MCF 10A (cell line): ENCODE measurements at places on chromosomes 2 and 18.

DNA sequence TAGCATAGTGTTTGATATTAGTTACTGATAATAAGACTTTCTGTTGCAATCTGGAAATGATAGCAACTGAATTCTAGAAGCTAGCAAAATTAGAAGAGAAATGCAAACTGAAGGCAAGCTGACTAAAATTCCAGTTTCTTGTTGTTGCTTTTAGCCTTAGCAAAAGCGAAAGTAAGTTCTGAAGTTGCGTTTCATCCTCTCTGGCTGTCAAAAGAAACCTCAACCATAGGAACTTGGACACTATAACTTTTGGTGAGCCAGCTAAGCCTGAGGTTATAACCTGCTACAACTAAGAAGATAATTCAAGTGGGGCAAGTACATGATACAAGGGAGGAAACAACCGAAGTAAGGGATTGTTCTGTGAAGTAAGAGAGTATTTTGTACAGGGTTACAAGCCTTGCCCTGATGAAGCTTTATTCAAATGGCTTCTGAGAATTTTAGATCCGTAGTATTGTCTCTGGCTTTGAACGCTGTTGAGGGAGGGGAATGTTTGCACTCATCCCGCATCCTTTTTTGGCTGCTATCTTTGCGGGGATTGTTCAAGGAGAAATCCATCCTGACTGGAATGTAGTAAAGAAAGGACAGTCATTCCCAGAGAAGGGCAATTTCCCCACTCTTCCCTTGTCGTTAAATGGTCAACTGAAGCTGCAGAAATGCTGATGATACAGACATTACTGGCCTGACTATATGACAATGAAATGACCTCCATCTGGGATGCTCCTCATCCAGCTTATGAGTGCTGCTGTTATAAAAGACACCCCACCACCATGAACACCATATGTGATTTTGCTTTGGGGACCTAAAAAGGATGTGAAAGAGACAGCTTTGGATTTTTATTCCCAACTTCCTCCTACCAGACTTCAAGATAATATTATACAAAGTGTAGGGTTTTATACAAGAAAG lies 7.0 kb upstream of the TMX3 start:
- no peak for DNase-seq

GRCh38 chr2:20411361-20411894 lies 35.4 kb upstream of the RHOB start:
- DNase-seq = peak; percentile 88

GRCh38 chr2:207676827-207677354 lies 34.5 kb upstream of the CCNYL1 start:
- DNase-seq = peak; percentile 62

DNA sequence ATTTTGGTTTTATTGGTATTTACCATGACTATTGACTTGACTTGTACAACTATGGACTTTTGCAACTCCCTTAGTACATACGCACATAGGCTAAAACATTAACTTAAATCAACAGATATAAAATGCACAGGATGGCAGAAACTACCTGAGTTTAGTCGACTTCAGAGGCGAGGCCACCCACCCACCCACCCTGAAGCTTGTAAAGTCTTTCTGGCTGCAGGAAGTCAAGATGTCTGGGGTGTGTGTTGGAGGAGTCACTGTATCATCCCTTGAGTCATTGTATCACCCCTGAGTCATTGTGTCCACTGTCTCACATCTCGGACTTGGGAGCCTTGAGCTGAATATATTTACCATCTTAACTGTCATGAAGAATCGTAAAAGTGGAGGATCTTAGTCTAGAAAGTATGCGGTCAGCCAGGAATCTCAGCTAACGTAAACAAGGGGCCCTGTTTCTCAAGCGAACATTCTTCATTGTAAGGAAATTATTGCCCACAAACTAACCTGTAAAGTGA lies 140.0 kb upstream of the ST6GAL2 start:
- no peak for DNase-seq

GRCh38 chr2:199977984-199978415 lies 22.6 kb downstream of the MAIP1 start:
- peak; percentile 54 for DNase-seq

DNA sequence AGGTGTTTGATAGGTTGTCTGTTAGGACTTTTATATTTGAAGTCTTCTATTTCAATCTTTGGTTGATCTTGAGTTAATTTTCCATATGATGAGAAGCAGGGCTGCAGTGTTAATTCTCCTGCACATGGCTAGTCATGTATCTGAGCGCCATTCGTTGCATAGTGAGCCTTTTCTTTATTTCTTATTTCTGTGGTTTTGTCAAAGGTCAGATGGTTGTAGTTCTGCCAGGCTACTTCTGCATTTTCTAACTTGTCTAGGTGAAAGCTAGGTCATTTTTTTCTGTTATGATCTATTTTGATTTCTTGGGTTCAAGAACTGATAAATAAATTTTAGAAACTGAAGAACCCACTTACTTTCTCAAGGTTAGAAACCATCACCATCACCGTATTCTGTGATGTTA lies 56.7 kb downstream of the CCDC74A start:
- DNase-seq = no peak

GRCh38 chr2:199818026-199818425 lies 33.0 kb downstream of the FTCDNL1 start:
- no peak for DNase-seq

GRCh38 chr2:181683518-181684453 lies 3.5 kb upstream of the NEUROD1 start:
- DNase-seq = peak; percentile 11

- DNase-seq = no peak
Measured at GRCh38 chr18:61034580-61034979, 298.6 kb upstream of the CDH20 start.

DNA sequence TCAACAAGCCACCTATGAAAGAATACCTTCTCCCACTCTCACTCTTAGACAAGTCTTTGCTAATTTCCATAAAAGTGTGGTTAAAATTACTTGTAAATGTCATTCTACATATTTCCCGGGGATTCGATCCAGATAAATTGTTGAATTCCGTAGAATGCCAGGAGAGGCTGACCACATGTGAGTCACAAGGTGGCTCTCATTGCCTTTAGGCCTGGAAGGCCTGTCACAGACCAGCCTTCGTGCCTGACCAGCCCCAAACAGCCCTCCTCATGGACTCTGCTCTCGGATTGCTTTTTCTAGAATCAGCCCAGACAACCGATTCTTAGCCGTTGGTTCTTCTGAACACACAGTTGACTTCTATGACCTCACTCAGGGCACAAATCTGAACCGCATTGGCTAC lies 86.0 kb downstream of the RTN4 start:
- DNase-seq = no peak

- no peak for DNase-seq
Measured at GRCh38 chr2:191176801-191177438, 26.1 kb upstream of the STAT4 start.

DNA sequence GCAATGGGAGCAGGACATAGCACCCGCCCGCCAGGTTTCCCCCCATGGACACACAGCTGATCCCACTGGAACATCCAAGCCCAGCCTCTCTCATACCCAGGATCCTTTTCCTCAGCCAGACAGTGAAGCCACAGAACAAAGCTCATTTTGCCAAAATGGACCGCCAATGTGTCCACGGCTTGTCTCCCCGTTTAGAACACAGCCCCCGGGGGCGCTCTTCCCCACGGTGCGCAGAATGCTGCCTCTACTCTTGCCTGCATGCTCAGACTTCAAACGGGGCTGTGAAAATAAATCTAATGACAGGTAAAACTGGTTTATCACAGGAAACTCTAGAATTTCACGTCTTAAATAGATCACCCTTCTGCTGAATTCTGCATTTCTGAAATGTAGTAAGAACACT lies 548.5 kb upstream of the ID2 start:
- no peak for DNase-seq

DNA sequence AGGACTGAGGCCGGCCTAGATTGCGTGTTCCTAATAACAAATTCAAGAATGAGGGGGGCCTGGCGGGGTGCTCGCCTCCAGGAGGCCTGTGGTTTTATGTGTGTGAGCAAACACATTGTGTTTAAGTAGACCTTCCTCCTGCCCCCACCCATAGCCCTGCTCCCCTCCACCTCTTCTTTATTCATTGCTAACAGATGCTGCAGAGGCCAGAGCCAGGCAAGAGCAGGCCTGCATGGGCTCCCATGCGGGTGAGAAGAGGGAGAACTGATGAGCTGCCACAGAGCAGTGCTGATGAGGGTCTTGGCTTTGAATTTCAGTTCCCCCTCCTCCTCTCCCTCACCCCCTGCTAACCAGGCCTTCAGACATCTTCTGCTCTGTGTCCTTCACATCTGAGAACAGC lies 154.6 kb downstream of the OSR1 start:
- DNase-seq = no peak

DNA sequence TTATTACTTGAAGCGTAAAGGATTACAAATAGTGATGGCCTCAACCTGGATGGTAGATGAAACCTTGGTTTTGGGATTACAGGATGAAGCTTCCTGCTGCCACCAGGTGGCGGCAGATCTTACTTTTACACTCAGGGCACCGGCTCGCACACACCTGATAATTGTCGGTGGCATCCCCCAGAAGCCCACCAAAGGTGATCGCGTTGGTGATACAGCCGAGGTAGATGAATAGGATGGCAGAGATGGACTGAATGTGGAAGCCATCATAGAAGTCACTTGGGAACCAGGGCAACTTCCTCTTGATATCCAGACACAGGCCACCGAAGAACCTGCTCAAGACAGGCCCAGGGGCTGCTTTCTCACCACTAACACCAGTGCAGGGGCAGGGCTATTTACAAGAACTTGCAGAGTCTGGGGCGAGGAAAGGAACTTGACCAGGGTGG lies 51.8 kb downstream of the MTHFD2 start:
- DNase-seq = peak; percentile 49

DNA sequence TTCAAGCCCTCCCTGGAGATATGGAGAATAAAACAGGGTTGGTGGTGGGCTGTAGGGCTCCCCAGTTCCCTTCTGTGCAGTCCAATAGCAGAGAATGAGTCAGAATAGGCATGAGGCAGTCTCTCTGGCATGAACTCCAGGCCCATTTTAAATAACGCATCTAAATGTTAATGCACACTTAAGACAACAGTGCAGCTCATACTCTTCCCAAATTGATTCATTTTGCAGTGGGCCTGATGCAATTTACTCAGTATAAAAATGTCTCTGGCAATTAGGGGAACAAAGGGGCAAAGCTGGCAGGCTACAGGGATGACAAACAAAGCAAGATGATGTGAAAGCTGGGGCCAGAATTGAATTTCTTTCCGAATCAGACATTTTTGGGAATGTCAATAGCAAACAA lies 402.8 kb downstream of the CLIP4 start:
- DNase-seq = no peak

GRCh38 chr2:77831060-77831459 lies 308.9 kb upstream of the LRRTM4 start:
- no peak for DNase-seq

DNA sequence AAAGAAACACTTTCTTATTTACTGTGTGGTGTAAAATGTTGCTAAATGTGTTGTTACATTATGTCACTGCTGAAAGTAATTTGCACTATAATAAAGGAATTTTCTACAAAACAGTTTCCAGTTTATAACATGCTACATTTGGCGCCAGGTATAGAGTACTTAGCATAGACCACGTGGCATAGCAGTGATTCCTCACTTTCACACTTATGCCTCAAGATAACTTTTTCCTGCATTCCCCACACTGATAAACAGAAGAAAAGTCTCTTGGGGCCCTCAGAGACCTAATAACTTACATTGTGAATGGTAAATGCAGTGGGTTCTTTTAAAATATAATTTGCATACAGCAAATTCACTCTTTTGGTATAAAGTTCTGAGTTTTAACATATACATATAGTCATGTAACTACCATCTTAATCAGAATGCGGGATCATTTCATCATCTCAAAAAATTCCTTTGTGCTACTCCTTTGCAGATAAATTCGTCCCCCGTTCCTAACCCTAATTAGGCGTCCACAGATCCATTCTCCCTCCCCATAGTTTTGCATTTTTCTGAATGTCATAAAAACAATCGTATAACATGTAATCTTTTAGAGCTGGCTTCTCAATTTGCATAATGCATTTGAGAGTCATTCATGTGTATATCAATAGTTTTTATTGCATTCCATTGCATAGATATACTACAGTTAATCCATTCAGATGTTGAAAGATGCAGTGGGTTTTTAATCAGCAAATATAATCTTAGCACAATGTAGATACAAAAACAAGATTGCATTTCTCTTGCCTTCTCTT lies 7.5 kb downstream of the LGALSL start:
- DNase-seq = no peak

DNA sequence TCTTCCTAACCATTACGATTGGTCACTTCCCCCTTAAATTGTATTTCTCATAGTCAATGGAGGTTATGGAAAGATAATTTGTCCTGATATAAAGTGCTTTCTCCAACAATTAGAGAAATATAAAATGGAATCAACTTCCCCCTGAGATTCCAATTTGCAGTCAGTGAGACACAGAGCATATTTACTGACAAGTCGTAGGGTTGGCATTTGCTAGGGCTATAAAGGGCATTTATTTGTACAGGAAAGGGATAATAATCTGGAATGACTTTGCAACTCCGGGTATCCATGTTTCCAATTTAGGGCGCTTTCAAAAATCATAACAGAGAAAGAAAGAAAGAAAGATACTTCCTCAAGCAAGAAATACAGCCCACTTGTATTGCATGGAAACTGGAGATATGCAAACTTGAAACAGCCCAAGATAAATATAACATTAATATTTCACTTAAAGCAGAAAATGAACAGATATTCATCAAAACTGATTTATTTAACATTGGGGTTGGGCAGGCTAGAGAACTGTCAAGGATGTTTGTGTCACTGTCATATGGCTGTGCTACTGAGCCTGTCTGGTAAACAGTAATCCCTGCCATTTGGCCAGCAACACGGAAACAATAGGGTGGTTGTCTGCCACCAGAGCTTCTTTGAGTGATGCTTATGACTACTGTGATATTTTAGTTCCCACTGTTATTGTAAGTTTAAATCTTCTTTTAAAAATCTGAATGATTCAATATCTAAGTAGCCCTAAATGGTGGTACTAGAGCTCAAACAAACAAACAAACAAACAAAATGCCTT lies 621.8 kb downstream of the LRP1B start:
- DNase-seq = no peak

GRCh38 chr2:236576087-236576486 lies 6.5 kb downstream of the ACKR3 start:
- no peak for DNase-seq

GRCh38 chr2:9286554-9287399 lies 80.2 kb downstream of the ASAP2 start:
- DNase-seq = peak; percentile 45

GRCh38 chr2:216279459-216279858 lies 92.8 kb downstream of the MARCHF4 start:
- DNase-seq = no peak

DNA sequence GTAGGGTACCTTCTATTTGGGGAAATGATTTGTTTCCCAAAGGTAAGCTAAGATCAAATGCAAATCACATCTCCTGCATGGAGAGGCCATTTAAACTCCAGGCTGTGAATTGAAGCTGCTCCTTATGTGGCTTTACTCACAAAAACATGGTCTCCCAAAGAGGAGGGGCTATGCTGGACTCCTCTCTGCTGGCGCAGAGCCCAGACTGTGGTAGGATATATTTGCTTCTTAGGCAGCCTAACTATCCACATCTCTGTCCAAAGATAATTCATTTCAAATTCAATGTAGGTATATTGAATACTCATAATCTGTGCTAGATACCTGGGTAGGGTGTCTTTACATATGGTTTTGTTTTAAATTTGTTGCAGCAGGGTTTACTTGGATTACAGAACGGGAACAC lies 358.5 kb downstream of the ALK start:
- no peak for DNase-seq

GRCh38 chr2:107542314-107542740 lies 284.4 kb upstream of the RGPD4 start:
- no peak for DNase-seq
